ENCODE measurements at places on chromosomes 3 and 15.

DNA sequence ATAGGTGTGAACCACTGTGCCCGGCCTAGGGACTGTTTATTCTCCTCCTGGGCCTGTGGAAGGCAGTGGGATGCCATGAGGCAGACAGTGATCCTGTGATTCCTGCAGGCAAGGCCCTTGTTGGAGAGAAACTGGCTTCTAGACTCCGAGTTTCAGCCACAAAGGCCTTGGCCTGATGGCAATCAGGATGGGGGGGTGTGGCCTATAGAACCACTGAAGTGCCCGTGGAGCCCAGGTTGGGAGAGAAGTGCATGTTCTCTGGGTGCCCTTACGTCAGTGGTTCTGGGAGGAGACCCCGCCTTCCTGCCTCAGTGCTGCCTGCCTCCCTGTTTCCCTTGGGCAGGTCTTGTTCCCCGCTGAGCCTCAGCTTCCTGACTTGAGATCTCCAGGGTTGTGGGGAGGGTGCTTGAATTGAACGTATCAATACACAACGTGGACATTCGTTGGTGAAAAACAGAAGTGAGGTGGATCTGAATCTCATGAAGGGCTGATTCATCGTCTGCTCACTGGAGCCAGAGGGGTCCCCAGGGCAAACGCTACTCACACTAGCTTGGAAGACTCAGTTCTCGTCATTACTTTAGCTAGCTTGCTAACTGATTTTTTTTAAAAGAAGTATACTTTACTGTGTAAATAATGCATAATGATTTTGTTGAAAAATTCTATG is 31.8 kb downstream of the IRAK2 start:
- no peak for DNase-seq

- DNase-seq, result no peak
Observed at GRCh38 chr3:79161941-79162340, 605.9 kb downstream of the ROBO1 start.

- no peak for DNase-seq
Observed at GRCh38 chr3:126630020-126630419, 24.9 kb downstream of the TXNRD3 start.

DNA sequence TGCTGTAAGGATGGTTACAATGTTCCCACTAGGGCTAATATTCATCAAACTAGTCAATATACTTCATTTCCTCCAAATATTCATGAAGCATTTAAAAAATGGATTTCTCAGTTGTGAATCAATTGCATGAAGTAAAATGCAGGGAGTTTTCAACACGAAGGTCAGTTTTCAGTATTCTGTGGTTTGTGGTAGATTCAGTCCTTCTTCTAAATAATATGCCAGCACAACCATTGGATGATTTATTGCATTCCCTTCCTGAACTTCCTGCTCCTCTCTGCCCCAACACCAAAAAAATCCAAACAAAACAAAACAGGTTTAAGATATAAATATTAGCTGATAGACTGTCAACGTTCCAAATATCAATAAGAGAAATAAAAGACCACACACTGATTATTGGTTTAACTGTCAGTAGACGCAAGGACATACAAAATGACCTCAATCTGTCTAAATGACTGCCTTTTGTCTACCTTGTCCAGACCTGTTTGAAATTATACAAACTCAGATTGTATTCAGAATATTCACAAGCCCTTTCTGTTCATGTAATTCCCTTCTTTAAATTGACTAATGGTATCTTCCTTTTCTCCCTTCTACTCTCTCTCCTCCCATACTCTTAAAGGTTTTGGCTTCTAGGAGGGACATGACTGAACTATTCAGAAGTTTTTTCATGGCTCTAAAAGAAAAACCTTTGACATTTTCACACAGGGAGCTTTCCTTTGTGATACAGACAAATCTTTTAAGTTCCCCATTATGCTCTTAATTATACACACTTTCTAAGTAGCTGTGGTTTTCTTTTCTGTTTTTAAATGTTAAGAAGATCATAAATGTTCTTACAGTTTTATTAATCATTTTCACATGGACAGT is 92.6 kb upstream of the STT3B start:
- DNase-seq, result no peak

GRCh38 chr3:179175358-179175757 is 27.2 kb downstream of the PIK3CA start:
- DNase-seq, result no peak

- no peak for DNase-seq
Observed at GRCh38 chr3:61771976-61772375, 210.6 kb downstream of the PTPRG start.

DNA sequence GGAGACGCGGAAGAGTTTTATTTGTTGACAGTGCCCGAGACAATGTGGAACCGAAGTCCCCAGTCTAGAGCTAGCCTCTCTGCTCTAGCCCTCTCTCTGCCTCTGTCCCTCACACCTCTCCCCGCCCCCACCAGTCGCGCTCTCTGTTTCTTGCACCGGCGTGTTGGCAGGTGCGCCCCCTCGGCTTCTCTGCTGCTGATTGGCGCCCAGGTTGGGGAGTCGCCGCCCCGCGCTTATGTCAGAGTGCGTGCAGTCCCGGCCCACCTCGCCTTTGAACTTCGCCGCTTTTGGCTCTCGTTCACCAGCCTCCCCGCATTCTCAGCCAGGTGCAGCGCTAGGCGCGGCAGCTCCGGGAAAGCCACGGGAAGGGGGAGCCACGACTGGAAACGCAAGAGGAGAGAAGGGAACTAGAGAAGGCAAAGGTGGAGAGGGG is at the start of gene SOX14:
TSS of gene SOX14 (plus strand) at position 315 of the 433 bp plus-strand sequence. CDS start 470 bp downstream, outside the sequence.
- no peak for DNase-seq

DNA sequence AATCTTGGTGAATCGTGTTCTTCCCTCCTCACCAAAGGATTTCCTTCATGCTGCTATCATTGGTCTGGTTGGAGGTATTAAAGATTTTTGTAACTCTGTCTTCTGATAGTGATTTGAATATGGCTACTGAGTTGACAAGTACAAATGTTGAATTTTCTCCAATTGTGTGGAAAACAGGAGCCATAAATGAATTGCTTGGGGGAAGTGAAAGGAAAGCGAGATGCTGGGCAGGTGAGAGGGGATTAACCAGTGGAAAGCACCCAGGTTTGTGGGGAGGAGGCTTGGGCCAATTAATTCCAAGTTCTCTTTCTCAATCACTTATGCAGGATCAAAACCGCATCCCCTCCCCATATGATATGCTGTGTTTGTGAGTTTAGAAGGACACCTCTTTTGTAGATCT is 372.5 kb downstream of the IL20RB start:
- no peak for DNase-seq

DNA sequence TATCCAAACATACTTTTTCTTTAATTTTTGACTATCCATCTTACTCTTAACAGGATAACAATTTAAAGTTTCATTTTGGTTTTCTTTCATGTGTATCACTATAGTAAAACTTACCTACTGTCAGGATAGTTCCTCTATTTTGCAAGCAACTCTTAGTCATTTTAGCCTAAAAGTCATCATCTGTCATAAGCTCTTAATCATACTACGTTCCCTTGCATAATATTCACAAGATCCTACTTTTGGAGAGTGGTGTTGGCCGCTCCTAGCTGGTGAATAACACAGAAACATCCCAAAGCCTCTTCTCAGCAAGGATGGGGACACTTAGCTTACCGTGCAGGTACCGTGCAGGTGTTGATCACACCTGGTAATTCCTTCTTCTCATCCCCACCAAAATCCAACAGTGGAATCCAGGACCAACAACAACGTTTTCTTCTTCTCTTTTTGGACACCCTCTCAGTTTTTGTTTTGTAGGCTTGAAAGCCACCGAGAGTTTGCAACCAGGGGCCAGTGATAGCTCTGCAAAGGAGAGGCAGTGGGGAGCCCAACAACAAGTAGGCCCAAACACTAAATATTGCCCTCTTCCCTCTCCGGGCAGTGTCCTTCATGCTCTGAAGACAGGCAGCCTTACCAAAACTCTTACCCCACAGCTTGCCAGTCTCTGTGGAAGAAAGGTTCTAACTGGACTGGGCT is 433 bp downstream of the FILIP1L start:
- no peak for DNase-seq

GRCh38 chr3:134423153-134423552 is 48.9 kb upstream of the AMOTL2 start:
- DNase-seq, result no peak

- DNase-seq, result no peak
Observed at GRCh38 chr15:73856458-73857192, 16.7 kb upstream of the TBC1D21 start.

- no peak for DNase-seq
Observed at GRCh38 chr3:4474683-4475490, 7.8 kb upstream of the SUMF1 start.

DNA sequence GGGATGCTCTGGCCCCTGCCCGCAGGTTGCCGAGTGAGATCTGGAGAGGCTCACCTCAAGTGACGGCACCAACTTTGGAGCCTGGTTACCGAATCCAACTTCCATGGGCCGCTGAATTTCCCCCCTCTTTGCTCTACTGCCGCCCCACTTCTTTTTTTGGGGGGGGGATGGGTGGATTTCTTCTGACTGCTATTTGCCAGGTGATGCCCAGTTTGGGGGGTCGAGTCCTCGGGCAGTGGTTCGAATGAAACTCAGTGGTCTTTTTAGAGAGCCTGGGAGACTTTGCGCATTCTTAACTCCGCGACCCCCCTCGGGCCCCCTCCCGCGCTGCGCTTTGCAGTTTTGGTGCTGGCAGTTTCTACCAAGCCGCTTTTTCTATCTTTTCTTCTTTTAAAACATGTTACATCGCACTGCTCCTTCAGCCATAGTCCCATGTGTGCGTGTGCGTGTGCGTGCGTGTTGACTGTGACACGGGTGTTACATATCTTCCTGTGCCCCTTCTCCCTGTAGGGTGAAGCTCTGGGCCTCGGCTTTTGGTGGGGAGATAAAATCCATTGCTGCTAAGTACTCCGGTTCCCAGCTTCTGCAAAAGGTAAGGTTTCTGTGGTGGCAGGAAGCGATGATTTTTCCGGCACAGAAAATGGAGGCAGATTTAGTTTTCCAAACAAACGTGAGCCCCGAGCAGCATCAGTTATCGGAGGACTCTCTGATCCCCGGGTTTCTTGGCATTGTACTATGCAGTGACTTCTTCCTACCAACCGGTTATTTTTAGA is 837 bp downstream of the CACNA2D3 start:
- DNase-seq, result no peak

DNA sequence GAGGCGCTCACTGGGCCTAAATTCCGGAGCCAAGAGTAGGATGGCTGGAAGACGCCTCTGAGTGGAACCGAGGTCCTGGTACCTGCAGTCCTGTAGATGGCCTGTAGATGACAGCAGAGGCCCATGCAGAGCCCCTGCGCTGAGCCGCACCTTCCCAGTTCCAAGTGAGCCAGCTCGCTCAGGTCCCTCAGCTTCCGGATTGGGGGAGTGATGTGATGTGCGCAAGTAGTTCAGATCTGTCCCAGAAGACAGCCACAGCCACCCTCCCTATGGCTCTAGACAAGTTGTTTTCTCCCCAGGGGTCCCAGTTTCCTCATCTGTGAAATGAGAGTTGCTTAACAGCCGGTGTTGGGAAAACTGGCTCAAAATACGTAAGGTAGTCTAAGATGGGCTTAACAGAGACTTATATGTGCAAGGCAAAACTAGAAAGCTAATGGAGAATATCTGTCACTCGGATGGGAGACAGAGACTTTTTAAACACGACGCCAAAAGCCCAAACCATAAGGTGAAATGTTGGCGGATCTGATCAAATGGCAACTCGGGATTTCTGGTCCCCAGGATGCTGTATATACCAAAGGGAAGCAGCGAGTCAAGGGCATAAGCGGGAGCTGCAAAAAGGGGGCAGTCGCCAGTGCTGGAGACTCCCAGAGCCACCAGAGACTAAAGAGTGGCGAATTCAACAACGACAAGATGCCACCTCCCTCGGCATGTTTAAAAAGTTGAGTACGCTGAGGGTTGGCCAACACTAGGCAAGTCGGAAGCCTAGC is 765 bp upstream of the MAPKAPK3 start:
- peak; percentile 74 for DNase-seq

All from stimulated activated CD8-positive, alpha-beta memory T cell treated with anti-CD3 and anti-CD28 coated beads, Interleukin-7, amount 100 ng/mL, for 1 hour (primary cell).